Spinal cord (tissue), 10 donors: ENCODE measurements at places on chromosomes 1 and 21. TPM values are rescaled to one million over a fixed set of nuclear protein-coding genes. Genes with fewer than 3 reads are reported as not detected.

The SH2D1B gene
- 0.10 TPM for total RNA-seq

- peaks cover 46% of the 10 kb centered on the region for H3K36me3 ChIP-seq
- no peak for DNase-seq
- no peaks in the 10 kb centered on the region for H3K27me3 ChIP-seq
- H3K27ac ChIP-seq, result no peak overlapping the region
- peaks cover 12% of the 10 kb centered on the region for H3K4me1 ChIP-seq
These were observed 41.7 kb downstream of the WDR4 start for GRCh38 chr21:42837421-42838211.

GRCh38 chr1:239655023-239655422, 268.7 kb downstream of the CHRM3 start:
- no peaks in the 10 kb centered on the region for H3K4me1 ChIP-seq
- H3K36me3 ChIP-seq, result no peaks in the 10 kb centered on the region
- H3K27me3 ChIP-seq, result no peaks in the 10 kb centered on the region
- H3K4me3 ChIP-seq, result no peak overlapping the region
- no peak for DNase-seq

DNA sequence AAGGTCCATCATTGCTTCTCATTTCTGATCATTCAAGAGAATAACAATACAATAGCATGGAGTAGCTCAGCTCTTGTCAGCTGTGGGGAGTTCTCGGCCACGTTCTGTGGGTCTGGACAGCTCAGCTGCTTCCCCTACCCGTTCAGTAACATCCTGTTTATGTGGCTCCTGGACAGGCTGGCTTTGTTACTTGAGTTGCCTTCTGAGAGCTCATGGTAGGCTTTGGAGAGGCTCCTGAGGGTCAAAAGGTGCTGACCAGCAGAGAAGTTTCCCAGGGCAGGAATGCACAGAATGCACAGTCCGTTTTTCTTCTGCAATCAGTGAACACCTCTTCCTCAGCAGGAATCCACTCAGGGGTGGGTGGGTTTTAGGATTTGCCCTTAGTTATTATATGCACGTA, 36.0 kb downstream of the KAZN start:
- H3K4me3 ChIP-seq, result no peak overlapping the region
- DNase-seq, result no peak
- H3K27ac ChIP-seq, result no peak overlapping the region
- no peaks in the 10 kb centered on the region for H3K36me3 ChIP-seq
- no peaks in the 10 kb centered on the region for H3K27me3 ChIP-seq
- H3K4me1 ChIP-seq, result peaks cover 8% of the 10 kb centered on the region

DNA sequence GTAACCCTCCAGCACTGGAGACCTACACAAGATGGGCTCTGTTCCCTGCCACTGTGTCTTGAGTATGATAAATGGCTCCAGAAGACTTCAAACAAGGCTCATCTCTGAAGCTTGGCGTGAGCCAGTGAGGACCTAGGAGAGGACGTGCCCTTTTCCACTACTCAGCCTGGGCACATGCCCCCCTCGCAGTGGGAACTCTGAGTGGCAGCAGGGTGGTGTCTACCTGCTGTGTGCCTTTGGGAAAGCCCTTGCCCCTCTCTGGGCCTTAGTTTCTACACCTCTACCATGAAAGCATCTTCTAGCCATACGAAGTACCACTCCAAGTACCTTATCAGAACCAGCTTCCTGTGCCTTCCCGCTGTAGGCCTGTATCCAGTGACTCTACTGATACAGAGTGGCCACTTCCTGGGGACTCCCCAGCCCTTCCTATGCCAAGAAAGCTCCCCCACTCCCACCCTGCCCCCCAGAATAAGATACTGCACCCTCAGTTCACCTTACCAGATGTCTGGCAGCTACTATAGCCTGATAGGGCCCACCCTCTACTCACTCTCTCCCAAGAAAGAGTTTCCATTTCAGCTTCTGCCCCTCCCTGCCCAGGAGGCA, 3.1 kb upstream of the MOB3C start:
- H3K36me3 ChIP-seq, result no peaks in the 10 kb centered on the region
- H3K27me3 ChIP-seq, result no peaks in the 10 kb centered on the region
- DNase-seq, result no peak
- H3K27ac ChIP-seq, result no peak overlapping the region
- H3K4me1 ChIP-seq, result peaks cover 28% of the 10 kb centered on the region
